NCI-H1092 treated with DMSO at 0.1 percent for 48 hours (cell line): ENCODE measurements at places on chromosomes 7 and 10.

GRCh38 chr7:106060394-106060920, 51.7 kb downstream of the SYPL1 start:
- DNase-seq: no peak

- DNase-seq: no peak
Observed at GRCh38 chr10:88592381-88592780, 5.8 kb downstream of the LIPJ start.

GRCh38 chr7:82373926-82374635, 69.5 kb downstream of the CACNA2D1 start:
- DNase-seq: peak; percentile 67

DNA sequence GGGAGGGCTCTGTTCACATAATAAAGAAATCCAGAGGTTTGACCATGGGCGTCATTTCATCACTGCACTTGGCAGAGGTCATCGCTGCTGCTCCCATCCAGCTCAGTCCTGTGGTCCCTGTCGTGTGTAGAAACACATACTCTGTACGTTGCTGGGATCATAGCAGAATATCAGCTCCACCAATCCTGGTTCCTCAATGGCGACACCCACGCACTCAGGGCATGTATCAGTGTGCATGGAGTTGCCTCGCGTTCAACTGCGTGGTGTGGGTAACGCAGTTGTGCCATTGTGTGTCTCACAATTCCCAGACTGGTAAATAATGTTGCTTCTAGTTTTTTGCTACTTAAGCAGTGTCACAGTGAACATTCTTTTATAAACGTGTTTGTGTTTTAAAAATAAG, 111.1 kb downstream of the LHPP start:
- DNase-seq: no peak

DNA sequence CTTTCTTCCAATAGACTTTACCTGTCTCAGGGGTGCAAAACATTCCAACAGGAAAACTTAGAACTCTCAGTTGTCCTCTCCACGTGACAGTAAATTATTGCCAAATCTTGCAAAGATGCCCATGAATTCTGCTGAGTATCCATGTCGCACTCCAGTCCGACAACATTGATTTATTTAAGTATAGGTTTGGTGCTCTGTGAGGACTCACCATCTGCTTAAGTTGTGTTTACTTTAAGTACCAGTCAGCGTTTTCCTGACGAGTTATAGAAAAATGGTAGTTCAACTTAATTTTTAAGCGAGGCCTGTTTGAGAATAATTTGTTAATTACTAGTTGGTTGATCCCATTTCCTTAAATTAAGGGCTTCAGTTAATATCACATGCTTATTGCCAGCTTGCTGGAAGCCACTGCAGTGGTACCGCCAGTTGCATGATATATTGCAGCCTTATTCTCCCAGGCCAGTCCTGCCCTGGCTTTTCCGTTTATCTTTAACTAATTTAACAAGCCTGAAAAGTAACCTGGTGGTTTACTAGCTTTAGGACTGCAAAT, 27.8 kb downstream of the CREB5 start:
- peak; percentile 17 for DNase-seq

- DNase-seq: no peak
Observed at GRCh38 chr10:103100620-103101019, 92.5 kb downstream of the NT5C2 start.

GRCh38 chr10:23173214-23174073, 18.7 kb upstream of the PTF1A start:
- DNase-seq: no peak
